BJ (cell line): ENCODE measurements at places on chromosomes 16 and 17. TPM values are rescaled to one million over a fixed set of nuclear protein-coding genes. Genes with fewer than 3 reads are reported as not detected.

- DNase-seq = no peak
Observed at GRCh38 chr17:21171309-21171922, 42.5 kb downstream of the TMEM11 start.

Gene FSCN2
- 1.1 and 1.3 TPM in 2 replicates for polyA plus RNA-seq

DNA sequence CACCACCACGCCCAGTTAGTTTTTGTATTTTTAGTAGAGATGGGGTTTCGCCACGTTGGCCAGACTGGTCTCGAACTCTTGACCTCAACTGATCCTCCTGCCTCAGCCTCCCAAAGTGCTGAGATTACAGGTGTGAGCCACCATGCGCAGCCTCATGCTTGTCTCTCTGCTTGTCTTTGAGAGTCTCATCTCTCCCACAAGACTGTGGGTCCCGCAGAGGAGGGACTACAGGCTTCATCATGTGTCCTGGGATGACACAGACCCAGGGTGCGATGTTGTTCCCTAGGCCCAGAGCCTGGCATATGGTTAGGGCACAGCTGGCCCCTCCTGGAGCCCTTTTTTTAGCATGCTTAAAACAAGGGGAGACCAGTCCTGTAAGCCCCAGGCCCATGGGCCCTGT lies 101.9 kb downstream of the NDE1 start:
- DNase-seq = no peak

- no peak for DNase-seq
Observed at GRCh38 chr16:5776876-5777275, 679.3 kb upstream of the EEF2KMT start.
